ENCODE measurements at places on chromosomes 2 and 18. TPM values are rescaled to one million over a fixed set of nuclear protein-coding genes. Genes with fewer than 3 reads are reported as not detected.
A peak's percentile ranks its signal among the peaks of the same experiment; 100 is the strongest.

GRCh38 chr2:133658020-133658903, 90.0 kb upstream of the NCKAP5 start:
- DNase-seq, result no peak
- no peaks in the 10 kb centered on the region for H3K27me3 ChIP-seq
- H3K4me1 ChIP-seq, result no peaks in the 10 kb centered on the region
- H3K36me3 ChIP-seq, result no peaks in the 10 kb centered on the region

- peak overlapping the region; percentile 84 for H3K4me3 ChIP-seq
- no peaks in the 10 kb centered on the region for H3K27me3 ChIP-seq
- DNase-seq, result peak; percentile 51
These were observed 8.4 kb upstream of the NR4A2 start for GRCh38 chr2:156340804-156341451.

DNA sequence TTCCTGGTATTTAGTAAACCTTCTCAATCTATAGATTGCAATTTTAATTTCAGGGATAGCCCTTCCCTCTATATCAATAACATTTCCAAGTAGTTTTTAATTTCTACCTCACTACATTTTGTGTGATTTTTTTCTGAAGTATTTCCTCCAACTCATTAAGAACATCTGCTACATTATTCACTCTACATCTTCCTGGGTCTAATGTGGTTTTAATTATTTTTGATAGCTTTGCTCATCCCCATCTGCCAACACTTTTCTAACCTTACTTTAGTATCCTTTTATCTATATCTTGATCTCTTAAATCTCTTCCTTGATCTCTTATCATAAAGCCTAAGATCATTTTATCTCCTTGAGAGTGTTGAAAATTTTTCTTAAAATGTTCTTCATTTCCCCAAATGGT, 278.3 kb upstream of the CYP26B1 start:
- no peaks in the 10 kb centered on the region for H3K27me3 ChIP-seq
- H3K4me3 ChIP-seq, result no peak overlapping the region
- H3K36me3 ChIP-seq, result peaks cover 3% of the 10 kb centered on the region
- H3K4me1 ChIP-seq, result no peaks in the 10 kb centered on the region
- DNase-seq, result no peak

DNA sequence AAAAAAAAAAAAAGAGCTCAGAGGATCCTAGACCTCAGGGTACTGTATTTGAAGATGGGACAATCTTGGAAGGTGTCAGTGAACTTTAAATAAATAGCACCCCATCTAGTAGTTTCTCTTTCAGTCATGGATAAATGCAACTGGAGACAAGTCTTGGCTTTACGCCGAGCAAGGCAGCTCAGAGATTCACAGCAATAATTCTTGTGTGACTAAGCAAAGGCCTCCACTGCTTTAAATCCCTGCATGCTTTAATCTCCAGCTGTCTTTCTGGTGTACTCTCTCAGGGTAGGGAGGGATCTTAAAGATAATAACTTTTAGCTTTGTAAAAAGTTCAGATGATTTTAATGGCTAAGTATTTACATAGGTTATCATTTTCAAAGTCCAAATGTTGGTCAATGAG, 36.3 kb downstream of the NRXN1 start:
- no peaks in the 10 kb centered on the region for H3K36me3 ChIP-seq
- no peak overlapping the region for H3K4me3 ChIP-seq
- no peak overlapping the region for H3K27ac ChIP-seq
- no peaks in the 10 kb centered on the region for H3K27me3 ChIP-seq
- DNase-seq, result no peak

Gene SPATA3
- 0.35 TPM for total RNA-seq

Gene IKZF2
- 4.2 TPM for total RNA-seq
